ENCODE measurements at places on chromosomes 7 and 10. TPM values are rescaled to one million over a fixed set of nuclear protein-coding genes. Genes with fewer than 3 reads are reported as not detected.

Gene ZNF425
- 7.4 TPM for total RNA-seq

Gene METTL27
- 36.6 TPM for total RNA-seq

Gene PRXL2A
- 3.3 TPM for total RNA-seq

Gene BAMBI
- total RNA-seq = 0.15 TPM

Gene GTF2IRD1
- 8.3 TPM for total RNA-seq

Gene ZNF804B
- not detected for total RNA-seq

Gene EXOC6
- total RNA-seq = 15.9 TPM

Gene BAIAP2L1
- total RNA-seq = 1.3 TPM

Gene ACSM6
- not detected for total RNA-seq

Gene DNMBP
- 29.9 TPM for total RNA-seq

Gene HMX2
- not detected for total RNA-seq

Gene SMC3
- 20.0 TPM for total RNA-seq

Gene PHKG1
- 0.99 TPM for total RNA-seq

Gene CRYGN
- total RNA-seq = 0.58 TPM

Gene STAMBPL1
- 33.2 TPM for total RNA-seq

Gene MYPN
- 0.33 TPM for total RNA-seq

Gene BTBD16
- total RNA-seq = 0.15 TPM

Gene SLC18A3
- total RNA-seq = not detected

Data from smooth muscle cell of trachea (primary cell).